ENCODE measurements at places on chromosomes 2 and 18.

DNA sequence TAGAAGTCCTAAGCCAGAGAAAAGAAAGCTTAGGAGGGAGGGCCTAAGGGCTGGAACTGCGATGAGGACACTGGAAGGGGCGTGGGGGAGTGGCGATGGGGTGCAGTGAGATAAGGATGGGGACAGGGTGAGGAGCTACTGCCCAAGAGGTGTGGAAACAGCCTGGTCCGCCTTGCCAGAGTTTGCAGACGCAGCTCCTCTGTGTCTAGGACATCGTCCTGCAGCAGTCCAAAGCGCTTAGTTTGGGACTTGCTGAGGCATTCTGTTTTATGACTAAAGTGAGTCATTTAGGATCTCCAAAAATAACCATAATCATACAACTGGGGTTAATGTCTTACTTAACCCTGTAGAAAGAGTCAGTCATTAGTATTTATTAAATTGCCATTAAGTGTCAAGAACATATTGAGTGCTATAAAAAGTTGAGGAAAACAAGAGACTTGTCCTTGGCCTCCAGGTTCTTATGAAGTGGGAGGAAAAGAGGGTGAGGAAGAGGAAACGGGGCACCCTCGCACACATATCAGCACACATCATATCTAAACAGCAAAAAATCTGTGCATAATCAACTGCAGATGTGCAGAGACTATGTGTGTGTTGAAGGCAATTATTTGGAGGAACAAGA is 74.8 kb downstream of the CDK15 start:
- no peak for DNase-seq

DNA sequence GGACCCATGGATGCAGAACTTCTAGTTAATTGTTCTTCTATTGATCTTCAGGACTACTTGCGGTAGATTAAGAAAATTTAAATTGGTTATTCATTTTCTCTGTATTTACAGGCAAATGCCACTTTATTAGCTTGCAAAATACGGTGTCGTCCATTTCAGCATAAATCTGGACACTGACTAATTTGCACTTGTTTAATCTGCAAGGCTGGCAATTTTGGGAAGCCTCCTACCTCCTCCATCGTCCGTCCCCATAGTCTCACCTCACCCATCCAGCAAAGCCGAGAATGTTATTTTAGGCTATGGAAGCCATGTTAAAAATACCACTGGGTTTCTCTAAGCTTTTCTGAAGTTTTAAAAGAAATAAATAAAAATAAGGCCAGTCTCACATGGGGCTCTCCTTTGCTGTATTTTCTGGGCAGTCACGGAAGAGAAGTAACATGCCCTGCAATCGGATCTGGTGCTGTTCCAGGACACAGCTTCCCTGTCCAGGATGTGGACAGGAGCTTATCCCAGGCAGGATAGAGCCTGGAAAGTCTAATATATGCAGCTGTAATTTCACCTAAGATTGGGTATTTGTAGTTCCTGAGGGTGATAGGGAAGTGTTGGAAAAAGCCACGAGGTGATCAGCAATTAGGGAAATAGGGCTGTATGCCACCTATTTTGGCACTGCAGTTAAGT is 17.4 kb downstream of the TMEM178A start:
- no peak for DNase-seq

- no peak for DNase-seq
These were observed 64.1 kb upstream of the CNGA3 start for GRCh38 chr2:98282109-98282508.

DNA sequence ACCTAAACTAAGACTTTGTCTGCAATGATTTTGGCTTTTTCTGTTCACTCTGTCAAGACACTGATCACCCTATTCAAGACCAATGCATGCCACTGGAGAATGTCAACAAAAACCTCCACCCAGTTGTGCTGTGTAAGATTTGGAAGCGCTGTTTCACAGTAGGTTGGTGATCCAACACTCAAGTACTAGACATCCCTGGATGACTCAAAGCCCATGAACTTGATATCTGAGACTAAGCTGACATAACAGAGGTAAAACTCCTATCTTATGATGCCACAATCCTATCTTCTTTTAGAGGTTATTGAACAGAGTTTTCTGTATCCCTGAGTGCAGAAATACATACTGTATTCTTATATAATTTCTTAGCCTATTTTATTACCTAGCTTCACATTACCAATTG is 251.3 kb upstream of the ETAA1 start:
- DNase-seq = no peak

GRCh38 chr2:46198164-46198883 is 98.9 kb upstream of the EPAS1 start:
- DNase-seq = no peak
